Kidney epithelial cell (primary cell): ENCODE measurements at places on chromosomes 2 and 18. TPM values are rescaled to one million over a fixed set of nuclear protein-coding genes. Genes with fewer than 3 reads are reported as not detected.

GKN2 gene
- not detected in 2 replicates for total RNA-seq

DNA sequence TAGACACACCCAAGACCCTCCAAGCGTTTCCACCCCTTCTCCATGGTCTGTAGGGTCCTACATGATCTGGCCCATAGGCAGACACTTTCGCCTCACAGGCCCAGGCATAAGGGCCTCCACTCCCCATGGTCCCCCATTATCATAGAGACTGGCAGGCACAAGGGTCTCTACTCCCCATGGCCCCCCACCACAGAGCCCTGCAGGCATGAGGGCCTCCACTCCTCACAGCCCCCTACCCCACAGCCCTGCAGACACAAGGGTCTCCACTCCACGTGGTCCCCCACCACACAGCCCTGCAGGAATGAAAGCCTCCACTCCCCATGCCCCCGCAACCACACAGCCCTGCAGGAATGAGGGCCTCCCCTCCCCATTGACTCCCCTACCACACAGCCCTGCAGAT, 159.7 kb upstream of the AGAP1 start:
- no peak for DNase-seq

GRCh38 chr18:37252854-37253393, 312.7 kb downstream of the CELF4 start:
- no peak for DNase-seq

GRCh38 chr2:12091201-12091806, 344.9 kb downstream of the LPIN1 start:
- DNase-seq, result no peak

- DNase-seq, result no peak
Observed at GRCh38 chr2:170243118-170243837, 65.3 kb downstream of the MYO3B start.
